HL-60 (cell line): ENCODE measurements at places on chromosomes 1 and 21.
A peak's percentile ranks its signal among the peaks of the same experiment; 100 is the strongest.

GRCh38 chr1:12138196-12139168, 28.3 kb upstream of the TNFRSF1B start:
- no peak for DNase-seq

GRCh38 chr1:247296599-247297180, 35.0 kb downstream of the ZNF496 start:
- no peak for DNase-seq

DNA sequence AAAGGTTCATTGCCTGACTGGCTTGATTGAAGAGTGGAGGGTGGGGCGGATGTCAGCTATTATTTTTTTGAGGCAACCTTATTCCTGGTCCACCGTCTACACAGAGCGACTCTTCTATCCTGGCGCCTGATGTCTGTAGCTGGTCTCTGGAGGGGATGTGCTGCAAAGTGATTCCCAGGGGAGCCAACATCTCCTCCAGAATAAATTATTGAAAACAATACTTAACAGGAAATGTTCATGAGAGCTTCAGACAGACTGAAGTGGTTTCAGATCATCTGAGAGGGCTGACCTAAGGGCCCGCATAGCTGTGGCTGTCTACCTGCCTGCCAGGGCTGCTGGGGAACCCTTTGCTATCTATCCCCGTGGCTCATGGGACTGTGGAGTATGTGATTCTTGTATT, 66.7 kb downstream of the TEX35 start:
- DNase-seq, result no peak

DNA sequence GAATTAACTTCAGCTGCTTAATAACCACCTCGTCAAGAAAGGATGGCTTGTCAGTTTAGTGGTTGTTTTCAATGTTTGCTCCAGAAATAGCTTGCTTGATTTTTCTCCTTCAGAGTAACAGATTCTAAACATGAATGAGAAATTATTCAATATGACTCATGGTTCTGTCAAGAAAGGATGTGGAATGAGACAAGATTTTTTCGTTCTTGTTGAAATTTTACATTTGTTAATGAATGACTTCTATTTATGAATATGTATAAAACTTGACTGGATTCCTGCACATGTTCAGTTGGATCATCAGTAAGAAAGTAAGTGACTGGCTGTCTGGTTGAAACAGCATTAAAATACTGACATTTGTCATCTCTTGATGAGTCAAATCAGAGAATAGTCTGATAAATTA, 38.3 kb downstream of the IFI44 start:
- DNase-seq, result no peak

DNA sequence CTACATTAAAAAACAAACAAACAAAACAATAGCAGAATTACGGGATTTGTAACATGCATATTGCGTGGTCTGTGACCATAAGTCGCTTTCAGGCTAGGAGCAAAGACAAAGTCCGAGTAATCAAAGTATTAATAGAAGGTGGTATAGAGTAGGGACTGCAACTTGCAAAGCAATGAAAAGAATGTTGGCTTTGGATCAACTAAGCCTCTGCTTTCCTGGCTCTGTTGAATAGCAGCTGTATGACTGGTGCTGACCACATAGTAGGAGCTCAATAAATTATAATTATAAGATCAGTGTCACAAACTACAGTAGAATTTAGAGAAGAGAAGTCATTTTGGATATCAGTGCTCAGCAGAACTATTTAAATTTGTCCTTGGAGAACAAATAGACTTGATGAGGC, 586.4 kb downstream of the DPYD start:
- no peak for DNase-seq

DNA sequence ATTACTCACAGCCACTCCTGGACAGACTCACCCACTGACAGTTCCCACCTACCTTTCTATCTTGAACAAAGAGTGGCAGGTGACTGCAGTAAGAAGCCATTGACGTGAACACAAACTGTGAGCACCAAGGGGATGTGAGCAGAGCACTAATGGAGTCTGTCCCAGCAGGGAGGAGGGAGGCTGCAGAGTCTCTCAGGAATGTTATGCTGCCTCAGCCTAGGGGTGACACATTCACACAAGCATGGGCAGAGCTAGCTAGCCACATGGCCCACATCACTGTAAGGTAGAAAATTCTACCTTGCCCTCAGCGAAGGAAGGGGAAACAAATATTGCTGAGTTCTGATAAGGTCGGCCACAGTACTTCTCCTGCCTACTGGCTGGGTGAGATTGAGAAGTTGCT, 56.8 kb upstream of the PTGFRN start:
- DNase-seq, result no peak

GRCh38 chr1:60388092-60388987, 314.8 kb upstream of the C1orf87 start:
- no peak for DNase-seq

DNA sequence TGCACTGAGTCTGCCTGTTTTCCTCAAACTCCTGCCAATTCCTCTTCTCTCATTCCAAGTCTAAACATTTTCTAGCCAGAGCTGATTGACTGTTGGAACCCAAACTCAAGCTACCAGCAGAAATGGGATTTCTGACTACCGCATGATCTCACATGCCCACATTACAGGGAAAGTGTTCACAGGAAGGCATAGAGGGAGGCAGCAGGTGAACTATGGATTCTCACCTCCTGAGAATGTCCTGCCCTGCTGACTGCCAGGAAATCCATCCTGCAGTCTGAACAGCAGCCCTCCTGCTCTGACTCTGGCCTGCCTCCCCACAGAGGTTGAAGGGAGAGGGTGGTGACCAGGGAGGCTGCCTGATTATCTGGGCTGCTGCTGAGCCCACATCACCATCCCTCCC, 22.5 kb downstream of the IQGAP3 start:
- no peak for DNase-seq

- no peak for DNase-seq
Observed at GRCh38 chr1:70504176-70504820, 93.2 kb downstream of the CTH start.

- no peak for DNase-seq
Observed at GRCh38 chr1:67855961-67856360, 22.7 kb upstream of the GNG12 start.

GRCh38 chr1:67677408-67677807, 7.6 kb upstream of the GADD45A start:
- no peak for DNase-seq

- no peak for DNase-seq
Observed at GRCh38 chr1:25504706-25505595, 38.5 kb upstream of the LDLRAP1 start.

DNA sequence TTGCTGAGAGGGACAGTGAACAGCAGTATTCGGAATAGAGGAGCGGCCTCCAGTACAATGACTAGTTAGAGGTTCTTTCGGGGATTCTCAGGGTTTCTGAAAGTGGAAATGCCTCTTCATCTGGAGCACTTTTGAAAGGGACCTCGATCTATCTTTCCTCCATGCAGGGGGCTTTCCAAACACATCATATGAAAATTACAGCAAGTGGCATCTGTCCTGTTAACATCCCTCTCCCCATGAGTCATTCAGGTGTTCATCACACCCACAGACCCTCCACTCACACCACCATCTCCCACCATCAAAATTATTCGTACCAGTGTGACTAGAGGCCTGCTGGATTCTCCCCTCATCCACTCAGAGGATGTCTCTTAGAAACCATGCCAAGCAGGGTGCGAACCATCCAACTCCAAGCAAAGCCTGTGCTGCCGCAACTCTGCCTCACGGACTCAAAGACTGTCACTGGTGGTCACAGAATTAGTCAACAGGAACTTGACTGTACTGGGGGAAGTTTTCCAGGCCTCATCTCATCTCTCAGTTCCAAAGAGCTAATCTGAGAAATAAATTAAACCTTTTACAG, 211.1 kb downstream of the MRPL39 start:
- no peak for DNase-seq

- DNase-seq, result no peak
Observed at GRCh38 chr21:37984416-37984815, 68.2 kb upstream of the KCNJ6 start.

GRCh38 chr1:226226601-226227000, 3.1 kb downstream of the MIXL1 start:
- DNase-seq, result no peak

GRCh38 chr1:59298026-59298583, 1.2 kb downstream of the FGGY start:
- no peak for DNase-seq

- peak; percentile 80 for DNase-seq
Observed at GRCh38 chr1:21324368-21325141, 34.3 kb upstream of the ECE1 start.

- DNase-seq, result no peak
Observed at GRCh38 chr1:156402331-156403020, 33.5 kb downstream of the RHBG start.

GRCh38 chr1:23791516-23792047, 637 bp downstream of the LYPLA2 start:
- DNase-seq, result no peak

DNA sequence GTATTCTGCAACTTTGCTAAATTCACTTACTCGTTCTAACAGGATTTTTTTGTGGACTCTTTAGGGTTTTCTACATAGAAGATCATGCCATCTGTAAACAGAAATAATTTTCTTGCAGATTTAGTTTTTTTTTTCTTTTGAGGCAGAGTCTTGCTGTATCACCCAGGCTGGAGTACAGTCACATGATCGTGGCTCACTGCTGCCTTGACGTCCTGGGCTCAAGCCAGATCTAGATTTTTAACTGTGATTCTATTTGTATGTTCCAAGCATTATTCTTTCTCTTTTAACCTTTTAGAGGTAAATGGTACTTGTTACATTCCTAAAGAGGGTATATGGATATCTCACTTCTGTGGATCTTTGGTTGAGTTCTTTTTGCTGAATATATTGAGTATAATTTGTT, 18.6 kb downstream of the FABP3 start:
- DNase-seq, result no peak

GRCh38 chr21:43985690-43986251, 26.3 kb upstream of the TRAPPC10 start:
- no peak for DNase-seq

GRCh38 chr1:15485636-15486035, 9.7 kb downstream of the CELA2B start:
- no peak for DNase-seq

- DNase-seq, result no peak
Observed at GRCh38 chr1:2124446-2125198, 70.0 kb downstream of the FAAP20 start.

DNA sequence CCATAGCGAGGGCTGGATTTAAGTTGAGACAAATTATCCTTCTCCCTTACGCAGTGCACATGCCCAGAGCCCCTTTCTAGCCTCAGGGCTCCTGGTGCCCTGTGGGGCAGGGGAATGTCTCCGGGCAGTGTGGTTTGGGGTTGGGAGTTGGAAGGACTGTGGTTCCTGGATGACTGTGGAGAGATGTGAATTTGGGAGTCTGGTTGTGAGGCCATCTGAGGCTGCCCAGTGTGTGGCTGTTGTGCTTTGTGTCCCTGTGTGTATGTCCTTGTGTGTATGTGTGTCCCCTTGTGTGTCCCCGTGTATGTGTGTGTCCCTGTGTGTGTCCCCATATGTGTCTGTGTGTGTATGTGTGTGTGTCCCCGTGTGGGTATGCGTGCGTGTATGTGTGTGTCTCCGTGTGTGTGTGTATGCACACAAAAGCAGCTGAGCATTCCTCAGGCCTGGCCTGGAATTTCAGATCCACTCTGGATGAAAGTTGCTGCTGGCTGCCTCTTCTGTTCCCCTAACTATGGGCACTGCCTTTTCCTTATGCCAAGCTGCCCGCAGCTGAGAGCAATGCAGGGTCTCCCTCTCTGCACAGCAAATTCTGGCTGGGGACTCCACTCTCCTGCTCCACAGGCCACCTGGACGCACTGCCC, 65.4 kb downstream of the UBIAD1 start:
- DNase-seq, result no peak

DNA sequence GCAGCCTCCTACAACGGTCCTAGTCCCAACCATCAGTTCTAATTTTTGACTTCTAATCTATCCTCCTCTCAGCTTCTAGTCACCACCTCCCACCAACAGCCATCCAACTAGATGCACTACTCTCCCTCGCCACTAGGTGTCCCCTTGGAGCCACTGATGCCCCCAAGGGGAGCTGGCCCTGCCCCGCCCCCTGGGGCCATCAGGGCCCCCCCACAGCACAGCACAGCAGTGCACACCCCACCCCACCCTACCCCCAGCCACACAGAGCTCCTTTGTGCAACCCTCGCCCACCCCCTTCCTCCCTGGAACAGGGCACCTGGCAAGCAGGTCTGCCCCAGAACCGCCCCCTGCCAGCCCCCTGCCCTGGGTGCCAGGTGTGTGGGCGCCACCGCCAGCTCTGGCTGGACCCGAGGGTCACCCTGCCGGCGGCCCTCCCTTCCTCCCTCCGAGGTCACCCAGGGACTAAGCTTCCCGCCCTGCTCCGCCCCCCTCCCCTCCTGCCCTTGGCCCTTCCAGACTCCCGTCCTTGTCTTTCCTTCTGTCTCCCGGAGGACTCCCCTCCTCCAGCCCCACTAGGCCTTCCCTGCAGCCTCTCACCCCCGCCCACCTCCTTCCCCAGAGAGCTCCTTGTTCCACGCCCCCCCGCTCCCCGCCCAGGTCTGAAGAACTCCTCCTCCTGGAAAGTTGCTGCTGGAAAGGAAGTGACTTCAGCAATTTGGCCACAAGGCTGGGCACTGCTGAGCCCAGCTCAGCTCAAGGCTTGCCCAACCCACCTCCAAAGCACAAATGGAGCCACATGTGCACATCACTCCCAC, 47.0 kb downstream of the AHDC1 start:
- peak; percentile 94 for DNase-seq

- peak; percentile 90 for DNase-seq
Observed at GRCh38 chr1:8427493-8427892, 109.6 kb downstream of the SLC45A1 start.

DNA sequence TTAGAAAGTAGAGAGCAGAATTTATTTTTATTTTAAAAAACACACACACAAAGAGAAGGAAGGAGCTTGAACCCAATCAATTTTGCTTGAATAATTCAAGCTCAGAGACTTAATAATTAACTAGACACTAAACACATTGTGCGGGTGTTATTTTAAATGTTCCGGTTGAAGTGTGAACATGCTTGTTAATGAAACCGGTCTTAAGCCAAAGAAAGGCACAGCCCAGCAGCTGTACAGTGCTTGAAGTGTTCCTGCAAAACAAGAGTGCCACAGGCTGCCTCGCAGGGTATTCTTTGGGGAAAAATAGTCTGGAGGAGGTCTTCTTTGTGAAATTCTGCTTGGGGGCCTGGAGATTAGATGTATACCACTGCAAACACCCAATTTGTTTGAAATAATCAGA, 2.2 kb upstream of the CDC42BPA start:
- DNase-seq, result no peak

- no peak for DNase-seq
Observed at GRCh38 chr1:119743308-119743707, 25.4 kb downstream of the HMGCS2 start.

DNA sequence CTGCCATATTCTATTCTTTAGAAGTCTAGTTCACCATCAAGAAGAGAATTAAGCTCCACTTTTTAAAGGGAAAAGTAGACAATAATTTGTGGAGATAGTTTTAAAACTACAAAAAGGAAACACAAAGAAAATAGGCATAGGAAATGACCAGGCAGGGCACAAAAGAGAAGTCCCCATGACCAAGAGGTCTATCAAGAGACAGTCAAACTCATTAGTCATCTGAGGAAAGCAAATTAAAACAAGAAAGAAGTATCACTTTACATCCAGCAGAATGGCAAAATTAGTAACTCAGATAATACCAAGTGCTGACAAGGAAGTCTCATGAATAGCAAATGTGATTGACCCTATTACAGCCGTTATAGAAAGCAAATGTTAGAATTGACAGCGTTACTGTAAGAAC, 243.7 kb upstream of the SNX7 start:
- no peak for DNase-seq

- DNase-seq, result no peak
Observed at GRCh38 chr21:43734131-43734927, 15.4 kb downstream of the PDXK start.

GRCh38 chr1:11311816-11312755, 39.1 kb downstream of the UBIAD1 start:
- no peak for DNase-seq

- DNase-seq, result no peak
Observed at GRCh38 chr1:54008876-54009275, 9.1 kb downstream of the LDLRAD1 start.
